ENCODE measurements at places on chromosomes 1 and 21. TPM values are rescaled to one million over a fixed set of nuclear protein-coding genes. Genes with fewer than 3 reads are reported as not detected.

GRCh38 chr1:117587499-117588356, 18.1 kb upstream of the TENT5C start:
- no peaks in the 10 kb centered on the region for H3K4me1 ChIP-seq
- H3K4me3 ChIP-seq, result no peak overlapping the region
- peak; percentile 19 for DNase-seq
- no peak overlapping the region for H3K27ac ChIP-seq

GRCh38 chr1:55107101-55107500, 67.8 kb downstream of the PCSK9 start:
- no peak for DNase-seq
- H3K4me3 ChIP-seq, result no peak overlapping the region
- no peak overlapping the region for H3K27ac ChIP-seq
- peaks cover 5% of the 10 kb centered on the region for H3K4me1 ChIP-seq
- H3K27me3 ChIP-seq, result no peaks in the 10 kb centered on the region

DNA sequence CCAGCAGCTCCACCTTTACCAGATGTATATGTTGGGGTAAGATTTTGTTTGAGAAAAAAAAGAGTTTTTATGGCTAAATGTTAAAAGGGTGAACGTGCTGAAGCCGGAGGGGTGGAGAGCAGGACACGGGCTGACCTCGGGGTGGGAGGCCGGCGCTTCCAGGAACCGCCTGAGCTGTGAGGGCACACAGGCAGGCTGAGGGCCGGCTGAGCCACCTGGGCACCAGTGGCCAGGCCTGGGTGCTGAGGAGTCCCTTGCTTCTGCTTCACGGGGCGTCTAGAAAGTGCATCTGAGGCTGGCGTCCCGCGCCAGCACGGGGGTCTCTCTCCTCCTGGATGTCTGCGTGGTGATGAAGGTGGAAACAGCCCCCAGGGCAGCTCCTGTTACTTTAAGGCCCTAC, 33.6 kb upstream of the ADARB1 start:
- no peaks in the 10 kb centered on the region for H3K36me3 ChIP-seq
- no peak for DNase-seq
- peaks cover 10% of the 10 kb centered on the region for H3K4me1 ChIP-seq
- no peaks in the 10 kb centered on the region for H3K27me3 ChIP-seq
- H3K27ac ChIP-seq, result no peak overlapping the region

Gene OXCT2
- 2.1 TPM for total RNA-seq

DNA sequence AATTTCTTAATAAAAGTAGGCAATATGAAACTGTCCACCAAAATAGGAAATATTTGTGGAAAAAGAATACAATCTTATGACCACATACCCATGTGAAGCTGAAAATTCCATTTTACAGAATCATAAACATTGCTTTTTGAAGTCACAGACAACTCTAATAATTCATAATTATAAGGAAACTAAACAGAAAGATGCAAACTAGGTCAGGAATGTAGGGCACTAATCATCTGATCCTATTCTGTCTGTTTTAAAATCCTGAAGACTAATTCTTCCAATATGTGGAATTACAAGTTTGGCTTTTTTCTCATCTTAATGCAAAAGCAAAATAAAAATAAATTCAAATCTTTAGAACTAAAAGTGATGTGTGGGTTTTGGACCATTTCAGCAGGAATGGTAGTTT, 528.6 kb downstream of the LTN1 start:
- DNase-seq, result no peak
- H3K4me1 ChIP-seq, result no peaks in the 10 kb centered on the region
- H3K4me3 ChIP-seq, result no peak overlapping the region

Gene CD34
- total RNA-seq, result 56.2 TPM

Gene PTPN7
- 1.1 TPM for total RNA-seq

Gene TRIM58
- total RNA-seq, result 9.6 TPM

GRCh38 chr1:26788836-26789611, 1.3 kb downstream of the PIGV start:
- no peaks in the 10 kb centered on the region for H3K27me3 ChIP-seq
- peaks cover 8% of the 10 kb centered on the region for H3K36me3 ChIP-seq
- DNase-seq, result peak; percentile 90

- H3K4me3 ChIP-seq, result no peak overlapping the region
- no peaks in the 10 kb centered on the region for H3K4me1 ChIP-seq
- H3K27ac ChIP-seq, result no peak overlapping the region
- no peaks in the 10 kb centered on the region for H3K36me3 ChIP-seq
- no peak for DNase-seq
Observed at GRCh38 chr1:29084196-29084521, 39.5 kb downstream of the TMEM200B start.

- H3K36me3 ChIP-seq, result no peaks in the 10 kb centered on the region
- H3K27ac ChIP-seq, result no peak overlapping the region
- no peak for DNase-seq
Observed at GRCh38 chr1:66214901-66215300, 319.1 kb upstream of the SGIP1 start.

- no peaks in the 10 kb centered on the region for H3K27me3 ChIP-seq
- H3K4me3 ChIP-seq, result no peak overlapping the region
- H3K27ac ChIP-seq, result no peak overlapping the region
- H3K4me1 ChIP-seq, result peaks cover 15% of the 10 kb centered on the region
- H3K36me3 ChIP-seq, result peaks cover 76% of the 10 kb centered on the region
- no peak for DNase-seq
Observed at GRCh38 chr21:29030909-29031308, 6.4 kb downstream of the USP16 start.

Gene BTBD19
- total RNA-seq, result 5.7 TPM
